ENCODE measurements at places on chromosomes 1 and 21.

DNA sequence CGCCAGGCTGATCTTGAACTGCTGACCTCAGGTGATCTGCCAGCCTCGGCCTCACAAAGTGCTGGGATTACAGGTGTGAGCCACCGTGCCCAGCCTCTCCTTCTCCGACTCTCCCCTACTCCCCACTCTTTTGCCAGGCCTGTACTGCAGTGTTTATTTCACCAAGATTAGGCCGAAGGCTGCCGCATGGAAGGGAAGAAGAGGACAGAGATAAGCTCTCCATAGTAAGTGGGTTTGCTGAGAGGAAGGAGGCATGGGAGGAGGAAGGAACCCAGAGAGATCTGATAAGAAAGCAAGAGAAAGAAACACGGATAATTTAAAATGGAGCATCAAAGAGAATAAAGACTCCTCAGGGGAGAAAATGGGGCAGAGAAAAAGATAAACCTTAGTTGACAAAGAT, 8.7 kb downstream of the PTCH2 start:
- DNase-seq: peak; percentile 43

DNA sequence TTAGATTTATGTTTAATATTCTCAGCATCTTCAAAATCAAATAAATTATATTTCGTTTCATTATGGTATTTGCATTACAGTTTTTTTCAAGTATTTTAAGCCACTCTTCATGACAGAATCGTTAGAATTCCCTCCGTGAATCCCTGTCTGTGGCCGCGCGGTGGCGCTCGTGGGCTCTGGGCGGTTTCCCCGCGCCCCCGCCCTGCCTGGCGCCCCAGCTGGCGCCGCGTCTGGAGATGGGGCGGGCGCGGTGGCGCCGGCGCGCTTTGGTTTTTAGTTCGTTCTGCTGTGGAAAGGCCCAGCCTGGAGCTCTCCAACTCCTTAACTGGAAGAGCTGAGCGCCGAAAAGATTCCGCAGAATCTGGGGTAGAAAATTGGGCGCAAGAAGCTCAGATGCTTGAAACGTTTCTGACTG, 25.7 kb downstream of the PRMT2 start:
- no peak for DNase-seq

- peak; percentile 35 for DNase-seq
Measured at GRCh38 chr1:40803902-40804301, 20.3 kb downstream of the KCNQ4 start.

DNA sequence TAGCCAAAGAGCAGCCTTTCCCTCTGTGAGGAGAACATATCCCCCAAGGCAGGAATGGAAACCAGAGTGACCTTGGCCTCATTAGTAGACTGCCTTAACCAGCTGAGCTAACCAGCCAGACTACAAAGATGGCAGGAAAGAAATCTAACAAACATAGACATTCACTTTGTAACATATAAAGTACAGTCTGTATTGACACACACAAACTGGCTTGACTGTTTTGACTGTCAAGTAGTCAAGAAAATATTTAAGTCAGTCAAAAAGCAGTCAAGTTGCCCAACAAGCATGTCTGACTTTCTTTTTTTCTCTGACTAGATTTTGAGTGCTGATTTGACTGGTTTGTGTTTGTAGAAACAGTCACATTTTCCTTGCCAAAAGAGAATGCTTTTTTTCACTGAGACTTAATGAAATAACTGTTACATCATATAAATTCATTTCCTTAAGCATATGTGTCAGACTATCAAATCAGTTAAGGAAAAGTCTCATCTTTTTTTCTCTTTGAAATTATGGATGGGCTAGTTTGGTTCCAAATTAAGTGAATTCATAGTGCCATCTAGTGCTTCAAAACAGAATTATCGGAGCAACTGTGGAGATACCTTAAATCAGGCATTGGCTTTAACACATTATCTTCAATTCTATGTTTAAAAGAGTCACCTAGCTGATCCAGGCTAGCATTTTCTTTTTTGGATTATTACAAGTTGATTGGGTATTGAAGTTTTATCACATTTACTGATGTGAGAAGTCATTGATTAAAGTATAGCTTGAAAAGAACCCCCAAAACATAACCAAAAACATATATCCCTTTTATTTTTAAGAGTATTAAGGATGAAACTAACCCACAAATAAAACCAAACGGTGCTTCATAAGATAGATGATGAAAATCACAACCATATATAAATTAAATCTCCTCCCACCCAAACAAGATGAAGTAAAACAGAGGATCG, 75.0 kb downstream of the ATP6V1G3 start:
- peak; percentile 87 for DNase-seq

DNA sequence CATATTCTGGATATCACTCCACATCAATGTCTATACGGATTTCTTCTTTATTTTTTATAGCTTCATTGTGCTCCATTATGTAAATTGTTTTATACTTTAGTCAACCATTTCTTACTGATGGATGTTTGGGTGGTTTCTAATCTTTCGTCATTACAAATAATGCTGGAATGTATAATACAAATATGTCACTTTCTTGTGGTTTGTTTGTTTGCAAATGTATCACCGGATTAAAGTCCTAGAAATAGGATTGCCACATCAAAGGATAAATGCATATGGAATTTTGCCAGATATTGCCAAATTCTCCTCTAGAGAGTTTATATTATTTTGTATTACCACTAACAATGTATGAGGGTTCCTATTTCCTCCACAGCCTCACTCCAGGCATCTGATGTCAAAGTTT, 48.7 kb upstream of the PRDM2 start:
- DNase-seq: no peak

DNA sequence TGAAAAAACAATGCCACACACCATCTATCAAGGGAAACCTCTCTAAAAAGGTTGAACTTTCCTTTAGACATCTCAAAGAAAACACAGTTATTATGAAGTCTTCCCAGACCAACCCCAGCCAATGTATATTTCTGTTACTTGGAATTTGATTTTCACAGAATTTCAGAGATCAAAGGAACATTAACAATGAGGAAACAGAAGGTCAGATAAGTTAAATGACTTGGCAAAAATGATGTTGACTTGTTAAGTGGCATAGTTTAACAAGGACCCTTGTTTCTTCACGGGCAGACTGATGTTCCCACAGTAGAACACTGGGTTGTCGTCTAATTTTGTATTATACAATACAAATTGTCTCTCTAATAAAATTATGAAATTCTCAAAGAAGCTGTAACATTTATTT, 29.0 kb downstream of the NME7 start:
- DNase-seq: peak; percentile 97

DNA sequence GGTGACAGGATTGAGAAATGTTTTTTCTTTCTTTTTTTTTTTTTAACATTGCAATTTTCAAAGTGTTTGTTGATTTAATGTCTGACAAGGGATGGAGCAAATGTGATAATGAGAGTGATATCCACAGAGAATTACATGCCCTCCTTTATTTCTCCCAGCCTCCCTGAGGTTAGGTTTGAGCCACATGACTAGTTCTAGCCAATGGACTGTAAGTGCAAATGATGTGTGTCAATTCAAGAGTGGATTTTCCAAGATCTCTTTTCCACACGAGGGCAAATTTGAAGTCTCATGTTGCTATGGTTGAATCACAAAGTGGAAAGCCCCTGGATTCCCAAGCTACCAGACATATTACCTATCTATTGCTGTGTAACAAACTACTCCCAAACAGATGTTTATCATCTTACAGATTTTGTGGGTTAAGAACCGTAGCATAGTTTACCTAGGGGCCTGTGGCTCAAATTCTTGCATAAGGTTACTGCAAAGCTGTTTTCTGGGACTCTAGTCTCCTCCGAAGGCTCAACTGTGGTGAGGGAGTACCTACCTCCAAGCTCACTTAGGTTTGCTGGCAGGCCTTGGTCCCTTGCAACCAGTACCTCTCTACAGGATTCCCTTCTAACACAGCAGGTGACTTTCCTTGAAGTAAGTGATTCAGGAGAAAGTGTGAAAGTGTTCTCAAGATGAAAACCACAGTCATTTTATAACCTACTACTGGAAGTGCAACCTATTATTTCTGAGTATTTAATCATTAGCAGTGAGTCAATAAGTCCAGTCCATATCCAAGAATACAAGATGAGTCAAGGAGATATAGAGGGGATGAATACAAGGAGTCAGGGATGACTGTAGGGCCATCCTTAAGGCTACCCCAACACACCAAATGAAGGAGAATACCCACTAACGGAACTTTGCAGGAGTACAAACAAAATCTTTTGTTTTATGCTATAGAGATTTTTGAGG, 533.6 kb downstream of the PTPRC start:
- no peak for DNase-seq

GRCh38 chr1:211344152-211344618, 17.6 kb downstream of the TRAF5 start:
- DNase-seq: peak; percentile 14

DNA sequence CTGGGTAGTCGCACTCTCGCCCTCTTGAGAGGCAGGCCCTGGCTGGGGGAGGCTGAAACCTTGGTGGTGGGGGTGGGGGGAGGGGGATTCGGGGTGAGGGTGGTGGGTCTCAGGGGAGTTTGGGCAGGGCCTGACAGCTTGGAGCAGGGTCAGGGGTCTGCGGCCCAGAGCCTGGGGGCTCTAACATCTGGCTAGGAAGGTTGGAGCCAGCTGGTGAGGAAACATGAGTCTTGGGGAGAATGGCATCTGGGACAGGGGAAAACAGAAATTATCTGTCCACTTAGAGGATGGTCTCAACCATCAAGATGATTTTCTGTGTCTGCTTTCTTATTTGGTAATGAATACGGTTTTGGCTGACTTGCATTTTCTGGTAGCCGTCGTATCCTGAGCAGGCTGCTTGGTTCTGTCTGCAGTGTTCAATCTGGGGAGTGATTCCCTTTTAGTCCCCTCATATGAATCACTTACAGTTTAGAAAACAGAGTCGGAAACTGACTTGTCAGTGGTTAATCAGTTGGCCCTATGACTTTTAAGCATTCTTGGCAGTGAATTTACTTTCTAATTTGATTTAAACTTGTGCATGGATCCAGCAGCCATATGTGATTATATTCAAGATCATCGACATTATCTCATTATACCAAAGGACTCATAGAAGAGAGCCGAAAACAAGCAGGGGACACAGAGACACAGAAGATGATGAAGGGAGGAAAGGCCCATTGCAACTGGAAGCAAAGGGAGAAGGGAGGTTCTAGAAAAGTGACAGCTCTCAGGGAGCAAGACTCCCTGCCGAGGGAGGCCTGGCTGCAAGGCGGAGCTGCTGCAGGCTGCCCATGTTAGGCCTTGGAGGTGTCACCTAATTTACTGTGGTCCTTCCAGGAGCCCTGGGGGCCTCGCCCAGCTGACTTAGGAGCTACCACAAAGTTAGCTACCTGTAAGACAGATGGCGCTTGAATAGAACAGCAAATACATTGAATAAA, 237.6 kb downstream of the SDCCAG8 start:
- no peak for DNase-seq

DNA sequence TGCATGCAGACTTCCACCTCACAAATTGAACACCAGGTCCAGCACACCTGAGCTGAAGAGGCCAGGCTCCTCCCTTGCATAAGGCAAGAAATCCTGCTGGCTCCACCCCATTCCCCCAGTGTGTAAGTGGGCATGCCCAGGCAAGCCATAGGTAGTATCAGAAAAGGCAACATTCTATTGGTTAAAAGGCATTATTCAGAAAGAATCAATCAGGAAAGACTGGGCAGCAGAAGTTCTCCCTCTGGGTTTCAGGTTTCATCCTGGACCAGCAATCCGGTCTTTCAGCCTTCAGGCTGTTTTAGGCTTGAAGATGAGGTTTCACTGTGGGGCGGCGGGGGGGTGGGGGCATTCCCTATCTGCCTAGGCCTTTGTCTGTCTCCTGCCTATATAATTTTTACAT, 42.0 kb upstream of the LHX8 start:
- DNase-seq: no peak

- DNase-seq: no peak
Measured at GRCh38 chr1:74963120-74963519, 171.1 kb upstream of the LHX8 start.

DNA sequence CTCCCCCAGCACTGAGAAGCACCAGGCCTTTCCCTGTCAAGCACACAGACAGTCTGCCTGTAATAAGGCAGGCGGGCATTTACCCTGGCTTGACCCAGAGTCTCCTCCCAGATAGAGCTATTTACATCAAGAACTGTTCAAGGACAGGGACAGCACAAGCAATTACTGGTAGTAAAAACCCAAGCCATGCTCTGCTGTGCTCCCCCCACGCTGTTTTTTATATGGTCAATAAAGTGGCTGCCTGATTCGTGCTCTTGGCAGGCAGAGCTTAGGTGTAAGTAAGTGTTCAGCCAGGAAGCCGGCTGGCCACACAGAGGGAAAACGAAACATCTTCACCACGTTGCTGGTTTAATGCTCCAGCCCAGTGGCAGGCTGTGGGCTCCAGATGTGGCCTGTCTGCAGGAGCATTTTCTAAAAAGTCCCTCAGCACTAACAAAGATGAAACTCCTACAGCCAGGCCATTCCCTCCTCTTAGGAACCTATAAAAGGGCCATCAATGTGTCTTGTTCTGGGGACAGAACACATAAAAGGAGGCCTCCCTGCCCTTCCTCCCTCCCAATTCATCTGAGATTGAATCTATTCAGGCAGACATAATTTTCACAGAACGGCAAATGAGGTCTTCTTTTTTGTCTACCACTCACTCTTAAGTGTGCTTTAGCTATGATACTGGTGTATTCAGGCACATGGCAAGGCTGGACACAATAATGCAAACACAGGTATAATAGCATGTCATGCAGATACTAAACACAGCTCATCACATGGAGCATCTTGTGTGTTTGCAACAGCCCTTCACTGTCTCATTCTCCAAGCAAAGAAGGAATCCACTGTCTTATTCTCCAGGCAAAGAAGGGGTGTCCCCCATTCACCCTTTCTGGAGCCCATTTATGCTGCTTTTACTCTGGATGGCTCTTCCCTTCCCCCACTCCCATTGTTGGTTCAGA, 378.9 kb downstream of the HHAT start:
- DNase-seq: no peak

DNA sequence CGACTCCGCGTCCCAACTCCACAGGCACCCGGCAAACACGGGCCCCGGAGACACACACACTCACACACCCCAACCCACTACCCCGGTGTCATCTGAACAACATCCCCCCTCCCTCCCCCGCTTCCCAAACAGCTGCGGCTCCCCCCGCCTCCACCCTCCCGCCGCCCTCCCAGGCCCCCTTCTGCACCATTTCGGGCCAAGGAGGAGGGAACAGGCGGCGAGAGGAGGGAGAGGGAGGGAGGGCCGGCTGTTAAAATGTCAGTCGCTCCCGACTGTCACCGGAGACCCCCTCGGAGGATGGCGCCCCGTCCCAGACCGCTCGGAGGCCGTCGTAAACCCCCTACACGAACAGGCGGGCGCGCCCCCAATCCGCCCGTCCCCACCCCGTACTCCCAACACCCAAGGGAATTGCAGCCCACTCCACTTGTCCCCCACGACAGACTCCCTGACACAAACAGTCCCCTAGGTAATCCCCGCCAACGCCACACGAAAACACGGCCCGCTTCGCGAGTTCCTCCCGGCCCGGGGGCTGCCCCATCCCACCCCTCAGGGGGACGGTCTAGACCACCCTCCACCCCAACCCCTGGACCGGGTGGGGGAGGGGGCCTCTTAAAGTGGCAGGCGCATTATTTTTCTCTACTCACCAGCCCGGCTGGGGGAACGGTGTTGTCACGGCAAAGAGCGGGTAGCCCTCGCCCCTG, 583 bp downstream of the MEF2D start:
- DNase-seq: peak; percentile 78
